Activated B cell treated with CpG ODN at 0.5 μM for 24 hours (primary cell): ENCODE measurements at places on chromosomes 2 and 18. TPM values are rescaled to one million over a fixed set of nuclear protein-coding genes. Genes with fewer than 3 reads are reported as not detected.

DNA sequence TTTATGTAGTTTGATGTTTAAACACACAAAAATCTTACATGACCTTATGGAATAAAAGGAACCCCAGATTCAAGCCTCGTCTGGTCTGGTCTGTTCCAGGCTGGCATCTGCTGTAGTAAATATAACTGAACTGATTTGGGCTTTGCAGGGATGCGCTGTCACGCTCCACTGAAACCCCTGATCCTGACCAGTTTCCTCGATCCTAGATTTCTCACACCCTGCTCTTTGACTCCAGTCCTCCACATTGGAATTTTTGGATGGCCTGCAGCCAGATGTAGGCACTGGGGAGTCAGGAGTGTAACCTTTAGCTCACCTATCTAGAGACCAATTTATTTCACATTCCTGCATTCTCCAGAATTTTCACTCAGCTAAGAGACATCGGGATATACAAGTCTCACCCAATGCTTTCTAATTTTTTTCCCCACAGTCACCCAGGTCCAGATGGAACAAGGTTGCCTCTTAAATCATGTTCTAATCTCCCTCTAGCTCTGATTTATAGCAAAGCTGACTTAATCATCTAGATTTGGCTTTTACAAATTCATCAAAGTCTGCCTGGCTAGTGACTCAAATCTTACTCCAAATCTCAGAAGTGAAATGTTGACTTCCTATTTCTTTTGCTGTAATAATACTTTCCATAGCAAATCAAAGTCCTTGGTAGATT is 219.6 kb downstream of the CD226 start:
- H3K4me3 ChIP-seq: no peak overlapping the region
- H3K4me1 ChIP-seq: no peaks in the 10 kb centered on the region
- no peak for DNase-seq
- H3K27me3 ChIP-seq: no peaks in the 10 kb centered on the region
- H3K36me3 ChIP-seq: no peaks in the 10 kb centered on the region

- H3K27me3 ChIP-seq: no peaks in the 10 kb centered on the region
- no peaks in the 10 kb centered on the region for H3K4me1 ChIP-seq
- no peak for DNase-seq
Observed at GRCh38 chr2:27798948-27799645, 27.6 kb downstream of the MRPL33 start.

DNA sequence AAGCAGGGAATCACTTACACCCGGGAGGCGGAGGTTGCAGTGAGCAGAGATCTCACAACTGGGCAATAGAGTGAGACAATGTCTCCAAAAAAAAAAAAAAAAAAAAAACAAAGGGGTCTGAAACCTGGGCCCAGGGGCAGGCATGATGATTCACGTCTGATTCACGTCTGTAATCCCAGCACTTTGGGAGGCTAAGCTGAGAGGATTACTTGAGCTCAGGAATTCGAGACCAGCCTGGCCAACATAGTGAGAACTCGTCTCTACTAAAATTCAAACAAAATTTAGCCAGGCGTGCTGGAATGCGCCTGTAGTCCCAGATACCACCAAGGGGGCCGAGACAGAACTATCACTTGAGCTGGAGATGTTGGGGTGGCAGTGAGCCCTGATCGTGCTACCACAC is 30.3 kb downstream of the TEX44 start:
- no peaks in the 10 kb centered on the region for H3K4me1 ChIP-seq
- H3K4me3 ChIP-seq: no peak overlapping the region

DNA sequence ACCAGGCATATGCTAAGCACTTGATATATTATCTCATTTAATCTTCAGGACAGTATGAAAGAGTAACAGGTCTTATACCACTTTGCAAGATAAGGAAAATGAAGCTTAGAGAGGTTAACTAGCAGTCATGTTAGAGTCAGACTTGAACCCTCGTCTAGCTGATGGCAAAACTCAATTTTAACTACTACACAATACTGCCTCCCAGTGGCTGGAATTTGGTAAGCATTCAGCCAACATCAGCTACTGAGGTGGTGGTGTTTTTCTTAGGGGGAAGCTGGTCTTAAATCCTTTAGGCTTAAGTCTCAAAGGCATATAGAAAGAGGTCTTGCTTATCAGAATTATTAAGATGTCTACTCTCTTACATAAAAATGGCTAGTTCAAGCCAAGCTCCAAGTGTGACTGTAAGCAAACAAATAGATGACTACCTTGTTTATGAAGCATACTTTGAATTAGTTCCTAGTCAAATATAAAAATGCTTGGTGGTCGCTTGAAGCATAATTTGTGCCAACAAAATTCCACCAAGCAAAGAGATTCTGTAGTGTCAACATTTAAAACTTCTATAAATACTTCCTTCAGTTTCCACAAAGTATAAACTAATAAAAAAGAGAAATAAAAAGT is 325.4 kb upstream of the FIGN start:
- H3K27me3 ChIP-seq: no peaks in the 10 kb centered on the region
- no peaks in the 10 kb centered on the region for H3K36me3 ChIP-seq
- no peaks in the 10 kb centered on the region for H3K4me1 ChIP-seq
- H3K27ac ChIP-seq: no peak overlapping the region
- no peak for DNase-seq

- H3K4me3 ChIP-seq: no peak overlapping the region
- no peaks in the 10 kb centered on the region for H3K27me3 ChIP-seq
- no peak for DNase-seq
- no peaks in the 10 kb centered on the region for H3K36me3 ChIP-seq
- no peak overlapping the region for H3K27ac ChIP-seq
- H3K4me1 ChIP-seq: peaks cover under 1% of the 10 kb centered on the region
Observed at GRCh38 chr2:191656792-191657191, 21.1 kb upstream of the NABP1 start.

GRCh38 chr2:224875841-224876240 is 159.7 kb upstream of the CCDC195 start:
- peaks cover 86% of the 10 kb centered on the region for H3K36me3 ChIP-seq
- no peaks in the 10 kb centered on the region for H3K27me3 ChIP-seq
- peak overlapping the region; percentile 39 for H3K4me3 ChIP-seq
- DNase-seq: no peak
- peak overlapping the region; percentile 72 for H3K27ac ChIP-seq

GRCh38 chr18:47168509-47168908 is 7.7 kb downstream of the IER3IP1 start:
- no peaks in the 10 kb centered on the region for H3K27me3 ChIP-seq
- H3K4me3 ChIP-seq: no peak overlapping the region
- H3K4me1 ChIP-seq: peaks cover 17% of the 10 kb centered on the region
- H3K27ac ChIP-seq: no peak overlapping the region

DNA sequence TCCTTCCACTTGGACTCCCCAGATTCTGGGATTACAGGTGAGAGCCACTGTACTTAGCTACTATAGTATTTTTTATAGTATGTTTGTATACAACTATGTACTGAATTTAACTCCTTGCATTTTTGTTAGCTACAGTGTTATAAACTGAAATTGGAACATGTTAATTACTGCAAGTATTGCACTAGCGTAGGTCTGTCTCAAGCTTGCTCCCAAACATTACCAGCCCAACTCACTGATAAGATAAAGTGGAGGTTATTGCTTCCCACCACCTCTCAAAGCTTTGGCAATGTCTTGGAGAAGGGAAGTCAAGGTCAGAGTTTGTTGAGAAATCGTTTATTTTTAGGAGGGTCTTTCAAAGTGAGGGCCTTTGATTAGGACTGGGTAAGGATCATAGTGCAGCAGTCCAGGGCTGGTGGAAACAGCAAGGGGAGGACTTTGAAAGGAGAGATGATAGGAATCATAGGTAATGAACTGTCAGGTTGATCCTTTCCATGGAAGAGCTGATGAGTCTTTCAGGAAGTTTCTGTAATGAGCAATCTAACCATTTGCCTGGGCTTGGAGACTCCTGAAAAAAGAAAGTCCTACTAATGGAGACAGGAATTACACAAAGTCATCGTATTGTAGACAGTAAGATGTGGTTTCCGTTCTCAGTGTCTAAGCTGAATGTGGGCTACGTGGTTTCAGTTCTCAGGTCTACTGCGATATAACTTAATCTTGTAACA is 257.1 kb downstream of the MYO3B start:
- H3K4me3 ChIP-seq: no peak overlapping the region
- no peaks in the 10 kb centered on the region for H3K4me1 ChIP-seq
- no peak overlapping the region for H3K27ac ChIP-seq

PLCD4 gene
- 0.64 and 1.0 TPM in 2 replicates for total RNA-seq

TMEM178A gene
- total RNA-seq: not detected in 2 replicates

THOC1 gene
- total RNA-seq: 53.3 and 68.6 TPM in 2 replicates
